ENCODE measurements at places on chromosomes 1 and 21.

DNA sequence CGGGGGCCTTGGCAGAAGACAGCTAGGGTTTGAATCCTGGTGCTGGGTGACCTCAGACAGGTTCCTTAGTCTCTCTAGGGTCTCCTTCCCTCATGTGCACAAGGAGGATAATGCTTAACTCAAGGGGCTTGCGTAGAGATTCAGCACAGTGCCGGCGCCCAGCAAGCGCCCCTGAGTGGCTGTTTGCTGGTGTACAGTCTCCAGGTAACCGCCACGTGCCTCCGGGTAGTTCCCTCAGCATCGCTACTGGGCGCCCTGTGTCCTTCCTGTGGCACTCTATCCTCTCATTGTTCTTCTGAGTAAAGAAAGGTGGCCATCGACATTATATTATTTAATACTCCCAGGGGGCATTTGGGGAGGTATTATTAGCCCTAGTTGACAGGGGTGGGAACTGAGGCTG lies 80.9 kb downstream of the NENF start:
- DNase-seq = no peak

DNA sequence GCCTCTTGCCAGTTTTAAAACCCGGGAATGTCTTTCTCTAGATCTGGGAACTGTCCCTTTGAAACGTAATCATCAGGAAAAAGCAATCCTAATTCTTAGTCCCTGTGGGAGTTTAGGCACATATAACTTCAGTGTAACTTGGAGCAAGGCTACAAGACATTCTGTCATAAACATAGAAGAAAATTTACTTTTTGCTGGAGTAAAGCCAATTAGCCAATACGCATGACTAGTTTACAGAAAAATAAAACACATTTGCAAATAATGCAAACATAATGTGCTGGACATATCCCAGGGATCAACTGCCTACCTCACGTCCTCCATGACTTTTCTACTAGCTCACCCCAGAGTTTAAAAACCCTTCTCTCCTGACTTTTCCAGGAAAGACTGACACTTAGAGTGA lies 970.6 kb downstream of the MRPL39 start:
- DNase-seq = no peak

DNA sequence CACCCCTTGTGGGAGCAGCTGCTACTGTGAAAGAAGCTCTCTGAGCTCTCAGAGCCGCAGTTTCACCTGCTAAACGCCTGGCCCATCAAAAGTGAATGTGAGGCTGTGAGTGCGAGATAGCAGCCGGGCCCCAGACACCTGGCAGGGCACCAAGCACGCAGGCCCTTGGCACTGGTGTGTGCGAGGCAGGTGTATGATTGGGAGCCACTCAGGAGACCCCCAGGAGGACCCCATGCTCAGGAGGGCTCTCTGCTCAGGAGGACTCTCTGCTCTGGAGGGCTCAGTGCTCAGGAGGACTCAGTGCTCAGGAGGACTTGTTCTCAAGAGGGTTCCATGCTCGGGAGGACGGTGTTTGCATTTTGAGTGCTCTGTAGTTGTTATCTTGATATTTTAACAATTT lies 14.3 kb upstream of the ADARB1 start:
- no peak for DNase-seq

GRCh38 chr1:229093238-229093540 lies 177.7 kb upstream of the RAB4A start:
- DNase-seq = no peak

DNA sequence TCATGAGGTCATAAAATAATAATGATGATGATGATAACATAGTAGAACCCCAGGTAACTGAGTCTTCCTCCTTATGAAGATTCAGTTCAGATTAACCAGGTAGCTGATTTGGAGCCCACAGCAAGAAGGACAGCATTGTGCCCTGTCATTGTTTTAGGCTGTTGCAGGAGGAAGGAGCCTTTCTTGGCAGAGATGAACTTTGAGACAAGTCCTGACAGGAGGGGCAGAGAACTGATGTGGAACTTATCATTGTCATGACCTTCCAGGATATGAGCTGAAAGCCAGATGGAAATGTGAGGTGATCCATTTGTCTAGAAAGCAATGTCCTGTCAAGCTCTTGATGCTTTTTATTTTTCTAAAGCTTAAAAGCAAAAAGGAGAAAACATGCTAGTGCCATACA lies 132.6 kb upstream of the COA6 start:
- no peak for DNase-seq

GRCh38 chr1:76940571-76941335 lies 73.5 kb downstream of the ST6GALNAC5 start:
- DNase-seq = no peak

DNA sequence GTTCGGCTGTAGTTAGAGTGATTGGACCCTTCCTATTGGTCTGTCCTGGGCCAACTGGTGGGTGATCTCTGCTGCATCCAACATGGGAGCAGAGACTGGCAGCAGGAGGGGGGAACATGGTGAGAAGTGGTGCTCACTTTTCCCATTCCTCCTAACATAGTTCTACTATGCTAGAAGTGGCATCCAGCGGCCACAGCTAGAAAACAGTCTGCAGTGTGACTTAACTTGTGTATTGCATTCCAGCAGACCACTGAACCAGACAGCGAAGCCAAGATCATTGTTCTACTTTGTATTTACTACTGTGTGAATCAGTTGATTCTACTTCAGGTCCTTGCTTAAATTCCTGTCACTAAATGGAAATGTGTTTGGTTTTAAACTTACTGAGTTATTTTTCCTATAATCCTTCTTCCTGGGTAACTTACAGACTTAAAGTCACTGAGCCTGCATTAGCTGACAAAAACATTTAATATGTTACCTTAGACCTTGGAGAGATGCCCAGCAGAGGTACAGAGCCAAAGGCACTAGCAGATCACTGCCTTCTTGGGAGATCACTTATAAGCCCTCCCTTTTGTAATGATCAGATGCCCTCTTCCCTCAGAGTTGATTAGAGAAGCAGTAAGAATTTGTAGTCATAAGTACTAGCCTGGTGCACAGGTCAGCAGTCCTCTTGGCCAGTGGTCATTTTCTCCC lies 8.2 kb downstream of the FABP3 start:
- DNase-seq = no peak

DNA sequence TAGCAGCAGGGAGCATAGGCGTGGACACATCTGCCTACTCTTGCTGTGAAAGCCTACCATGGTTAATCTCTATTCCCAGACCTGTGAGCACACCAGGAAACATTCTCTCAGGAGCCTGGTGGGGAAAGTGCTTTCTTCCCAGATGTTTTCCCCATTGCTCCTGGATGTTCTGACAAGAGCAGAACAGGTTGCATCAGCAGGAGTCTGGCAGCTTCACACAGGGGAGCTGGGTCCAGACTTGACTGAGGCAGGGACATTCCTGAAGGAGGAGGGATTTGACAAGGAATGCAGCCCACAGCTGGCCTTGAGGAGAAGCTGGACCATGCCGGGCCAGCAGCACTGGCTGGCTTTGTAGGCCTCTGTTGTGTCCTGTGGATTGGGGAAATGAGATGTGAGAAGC lies 21.0 kb upstream of the ARTN start:
- no peak for DNase-seq

GRCh38 chr1:232110281-232111090 lies 483.9 kb downstream of the DISC1 start:
- no peak for DNase-seq

GRCh38 chr1:156700736-156701531 lies 4.4 kb downstream of the CRABP2 start:
- DNase-seq = no peak

GRCh38 chr1:60228041-60228491 lies 154.5 kb upstream of the C1orf87 start:
- DNase-seq = no peak

- DNase-seq = no peak
Measured at GRCh38 chr21:18354947-18355346, 48.6 kb downstream of the TMPRSS15 start.

- DNase-seq = no peak
Measured at GRCh38 chr1:247857985-247858619, 1.1 kb downstream of the TRIM58 start.

DNA sequence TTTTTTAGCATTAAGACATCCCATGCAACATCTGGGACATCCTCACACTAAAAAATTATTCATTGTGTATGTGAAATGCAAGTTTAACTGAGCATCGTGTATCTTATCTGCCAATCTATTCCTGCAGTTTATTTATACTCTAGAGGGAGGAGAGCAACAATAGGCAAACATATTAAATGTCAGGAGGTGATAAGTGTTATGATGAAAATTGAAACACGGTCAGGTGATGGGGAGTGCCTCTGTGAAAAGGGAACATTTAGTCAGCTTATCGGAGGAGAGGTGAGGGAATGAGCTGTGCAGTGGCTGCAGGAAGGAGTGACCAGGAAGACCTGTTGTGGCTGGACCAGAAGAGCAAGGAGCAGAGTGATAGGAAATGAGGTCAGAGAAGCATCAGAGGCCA lies 775 bp upstream of the EFCAB14 start:
- DNase-seq = no peak

DNA sequence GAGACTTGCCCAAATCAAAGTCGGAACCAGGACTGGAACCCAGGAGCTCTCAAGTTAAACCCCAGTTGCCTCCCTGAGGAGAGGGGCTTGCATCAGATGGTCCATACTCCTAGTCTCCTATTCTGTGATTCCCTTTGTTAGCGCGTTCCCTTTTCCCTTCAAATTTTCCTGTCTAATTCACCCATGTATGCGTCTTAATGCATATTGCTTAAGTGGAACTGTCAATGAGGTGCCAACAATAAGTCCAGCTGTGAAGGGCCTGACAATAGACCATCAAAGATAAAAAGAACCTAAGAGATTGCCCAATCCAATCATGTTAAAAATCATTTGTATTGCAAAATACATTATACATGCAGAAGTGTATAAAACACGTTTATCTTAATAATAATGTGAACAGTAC lies 634 bp upstream of the SPATA6 start:
- DNase-seq = no peak

GRCh38 chr1:160206421-160207117 lies 1.4 kb downstream of the PEA15 start:
- no peak for DNase-seq

DNA sequence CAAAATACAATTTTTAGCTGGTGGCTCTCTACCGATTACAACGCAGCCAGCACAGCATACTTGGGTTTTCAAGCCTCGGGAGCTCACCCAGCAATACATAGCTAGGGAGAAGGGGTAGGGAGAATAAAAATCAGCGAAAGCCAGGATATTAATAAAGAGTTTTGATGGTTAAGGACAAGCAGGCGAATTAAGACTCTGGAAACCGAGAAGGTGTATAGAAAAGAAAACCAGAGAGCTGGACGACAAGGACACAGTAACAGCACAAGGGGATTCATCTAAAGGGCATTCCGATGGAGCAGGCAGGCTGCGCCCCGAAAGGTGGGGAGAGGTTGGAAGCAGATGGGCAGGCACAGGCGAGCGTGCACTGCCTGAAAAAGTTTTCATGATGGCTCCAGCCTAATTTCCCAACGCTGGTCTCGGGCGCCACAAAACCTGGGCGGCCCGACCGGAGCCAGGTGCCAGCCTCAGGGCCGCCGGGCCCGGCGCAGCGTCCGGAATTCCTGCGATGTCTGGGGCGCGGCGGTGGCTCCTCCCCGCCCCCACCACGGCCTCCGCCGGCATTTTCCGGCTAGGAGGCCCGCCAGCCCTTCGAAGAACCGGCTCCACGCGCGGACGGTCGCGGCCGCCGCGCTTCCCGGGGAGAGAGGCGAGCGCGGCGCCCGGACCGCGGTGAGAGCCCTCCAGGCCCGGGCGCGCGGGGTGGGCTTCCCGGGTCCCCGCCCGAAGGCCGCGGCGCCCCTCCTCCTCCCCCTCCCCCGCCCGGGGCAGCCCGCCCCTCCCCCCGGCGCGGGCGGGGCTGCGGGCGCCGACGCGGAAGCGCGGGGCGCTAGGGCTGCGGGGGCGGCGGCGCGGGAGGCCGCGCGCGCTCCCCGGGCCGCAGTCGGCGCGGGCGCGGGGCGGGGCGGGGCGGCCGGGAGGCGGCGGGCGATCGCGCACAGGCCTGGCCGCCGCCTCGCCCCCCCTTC lies 774 bp upstream of the DYRK1A start:
- DNase-seq = peak; percentile 86

- DNase-seq = no peak
Measured at GRCh38 chr1:42153624-42154023, 414 bp downstream of the GUCA2B start.

GRCh38 chr1:66542811-66543767 lies 9.1 kb downstream of the SGIP1 start:
- DNase-seq = peak; percentile 43

GRCh38 chr1:103250441-103250861 lies 142.1 kb upstream of the COL11A1 start:
- DNase-seq = no peak

DNA sequence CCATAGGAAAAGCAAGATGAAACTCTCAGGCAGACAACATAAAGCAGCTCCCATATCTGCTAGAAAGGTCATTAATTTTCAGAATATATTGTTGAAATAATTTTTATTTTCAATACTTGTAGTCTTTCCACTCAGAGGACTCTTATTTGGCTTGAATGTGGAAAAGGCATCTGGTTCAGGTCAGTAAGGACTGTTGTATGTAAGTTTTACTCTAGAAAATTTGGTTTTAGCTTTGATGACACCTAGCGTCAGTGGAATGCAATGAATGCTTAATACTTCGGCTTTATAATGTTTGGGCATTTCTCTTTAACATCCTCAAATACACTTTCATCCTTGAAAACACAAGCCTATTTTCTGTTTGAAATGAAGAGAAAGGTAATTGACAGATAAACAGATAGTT lies 63.3 kb downstream of the LRRC40 start:
- DNase-seq = no peak

GRCh38 chr1:28326515-28326914 lies 2.3 kb upstream of the MED18 start:
- DNase-seq = no peak

DNA sequence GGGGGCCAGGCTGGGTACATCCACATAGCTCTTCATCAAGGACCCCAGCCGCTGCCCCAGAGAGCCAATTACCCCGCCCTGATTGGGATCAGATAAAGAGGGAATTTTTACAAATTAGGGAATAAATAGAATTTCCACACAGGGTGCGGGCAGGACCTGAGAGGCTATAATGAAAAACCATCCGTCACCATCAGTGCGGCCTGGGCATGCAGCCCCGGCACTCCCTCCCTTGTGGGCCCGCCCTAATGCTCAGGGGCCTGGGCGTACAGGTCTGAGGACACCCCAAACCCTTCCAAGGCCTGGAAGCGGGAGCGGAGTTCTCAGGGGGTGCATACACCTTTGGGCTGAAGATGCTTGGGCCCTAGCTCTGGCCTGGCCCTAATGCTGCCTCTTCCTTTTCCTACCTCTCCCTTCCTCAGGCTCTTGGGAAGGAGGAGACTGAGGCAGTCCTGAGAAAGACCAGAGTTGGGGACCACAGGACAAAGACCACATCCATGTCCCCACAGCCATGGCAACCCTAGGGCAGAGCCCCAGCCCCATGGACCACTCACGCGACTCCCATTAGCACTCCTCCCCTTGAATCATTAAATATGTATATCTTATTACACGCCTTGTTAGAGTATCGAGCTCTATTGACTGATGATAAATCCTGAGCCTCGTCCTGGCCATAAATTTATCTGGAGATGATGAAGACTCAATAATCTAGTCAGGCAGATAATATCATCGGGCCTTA lies 16.3 kb downstream of the DMAP1 start:
- DNase-seq = no peak

- DNase-seq = no peak
Measured at GRCh38 chr1:232542633-232543593, 87.0 kb downstream of the SIPA1L2 start.

Measured in posterior cingulate gyrus (tissue), 11 donors.